ENCODE measurements at places on chromosomes 7 and 10.

GRCh38 chr7:54978364-54979116 lies 40.3 kb upstream of the EGFR start:
- no peak for DNase-seq

DNA sequence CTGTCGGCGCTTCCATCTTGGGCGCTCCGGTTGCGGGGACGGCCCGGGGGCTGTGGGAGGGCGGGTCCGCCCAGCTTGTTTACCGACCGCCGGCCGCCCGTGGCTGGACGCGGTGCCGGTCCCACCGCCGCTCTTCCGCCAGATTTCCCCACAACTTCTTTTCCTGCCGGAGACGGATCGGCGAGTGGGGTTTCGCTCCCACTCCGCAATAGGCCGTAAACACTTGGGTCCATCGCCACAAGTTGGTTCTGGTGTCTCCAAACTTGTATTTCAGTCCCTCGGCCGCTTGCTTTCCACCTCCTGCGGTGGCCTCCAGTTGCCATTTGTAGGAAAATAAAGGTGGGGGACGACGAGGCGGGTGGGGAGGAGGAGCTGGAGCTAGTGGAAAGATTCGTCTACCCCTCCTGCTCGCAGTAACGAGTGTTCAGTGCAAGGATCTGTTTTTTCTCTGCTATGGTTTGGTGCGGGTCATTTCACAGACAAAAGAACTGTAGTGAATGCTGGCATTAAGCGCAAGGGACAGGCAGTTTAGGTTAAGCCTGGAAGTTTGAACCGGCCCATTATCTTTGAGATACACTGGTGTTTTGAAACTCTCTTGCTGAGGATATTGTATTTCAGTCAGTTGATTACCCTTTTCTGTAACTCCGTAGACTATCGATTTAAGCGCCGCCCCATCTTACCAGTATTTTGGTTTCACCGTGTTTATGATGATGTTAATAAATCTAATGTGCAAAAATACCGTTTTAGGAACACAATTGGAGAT lies 24.3 kb upstream of the ZRANB1 start:
- DNase-seq: peak; percentile 55

DNA sequence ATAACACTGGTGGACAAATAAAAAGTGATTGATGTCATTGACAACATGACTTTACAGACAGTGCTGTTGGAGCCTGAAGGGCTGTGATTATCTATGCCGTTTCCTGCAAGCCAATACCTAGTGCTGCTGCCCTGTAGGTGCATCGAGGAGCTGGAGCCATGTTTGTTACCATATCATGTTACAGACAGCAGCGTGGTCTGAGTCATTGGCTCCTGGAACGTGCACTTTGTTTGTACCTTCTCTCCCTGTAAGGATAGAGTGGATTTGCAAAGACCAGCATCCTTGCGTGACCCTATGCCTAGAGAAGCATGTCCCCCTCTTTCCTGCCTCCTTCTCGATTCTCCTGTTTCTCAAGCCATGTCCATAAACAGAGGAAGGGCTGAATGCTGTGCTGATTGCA lies 597.2 kb downstream of the TYW1 start:
- no peak for DNase-seq

DNA sequence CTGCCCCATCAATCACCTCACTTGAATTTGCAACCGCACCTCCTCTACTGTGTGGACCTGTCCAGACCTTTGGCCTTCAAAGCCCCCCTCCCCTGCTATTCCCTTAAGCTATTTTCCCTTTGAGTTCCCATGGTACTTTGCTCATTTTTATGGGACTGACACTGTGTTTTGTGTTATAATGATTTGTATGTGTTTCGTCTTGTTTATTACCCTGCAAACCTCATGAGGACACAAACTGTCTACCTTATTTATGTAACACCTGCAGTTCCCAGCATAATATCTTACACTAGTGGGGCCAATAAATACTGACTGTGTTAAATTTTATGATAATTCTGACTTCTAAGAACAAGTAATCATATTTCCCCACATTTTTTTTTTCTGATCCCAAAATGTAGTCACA lies 70.6 kb downstream of the CLEC2L start:
- no peak for DNase-seq

GRCh38 chr10:97572214-97572989 lies at the start of gene ANKRD2:
TSS of gene ANKRD2 (plus strand) at chr10:97572779. CDS start at chr10:97572789, 10 bp downstream.
- peak; percentile 89 for DNase-seq

DNA sequence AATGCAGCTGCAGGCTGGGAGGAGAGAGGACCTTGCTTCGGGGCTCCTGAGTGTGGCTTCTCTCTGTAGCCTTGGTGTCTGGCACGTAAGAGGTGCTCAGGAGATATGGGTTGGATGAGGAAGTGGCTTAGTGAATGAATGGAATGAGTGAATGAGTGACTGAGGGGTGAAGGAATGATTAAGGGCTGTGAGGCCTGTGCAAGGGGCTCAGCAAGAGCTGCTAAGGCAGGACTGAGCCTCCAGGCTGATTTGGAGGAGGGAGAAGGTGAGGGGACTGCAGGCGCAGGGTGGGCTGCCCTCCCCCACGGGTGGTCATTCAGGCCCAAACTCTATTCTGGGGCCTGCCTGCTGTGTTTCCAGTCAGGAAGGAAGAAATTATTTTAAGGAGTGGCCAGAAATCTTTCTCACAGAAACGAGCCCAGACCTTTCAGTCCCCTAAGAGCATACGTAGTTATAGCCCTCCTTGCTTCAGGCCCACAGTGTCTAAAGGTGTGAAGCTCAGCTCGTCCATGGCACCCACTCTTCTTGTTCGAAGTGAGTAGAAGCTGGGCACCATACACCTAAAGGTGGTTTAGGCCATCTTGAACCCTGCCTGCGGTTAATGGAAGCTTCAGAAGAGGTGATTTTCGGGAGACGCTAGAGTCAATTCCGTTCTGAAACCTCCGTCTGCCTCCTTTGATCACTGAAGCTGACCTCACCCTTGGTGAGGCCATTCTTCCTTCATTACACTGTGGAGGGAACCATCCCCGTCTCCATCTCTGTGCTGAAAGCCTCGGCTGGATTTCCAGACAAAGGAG lies 49.5 kb upstream of the SAMD8 start:
- no peak for DNase-seq

DNA sequence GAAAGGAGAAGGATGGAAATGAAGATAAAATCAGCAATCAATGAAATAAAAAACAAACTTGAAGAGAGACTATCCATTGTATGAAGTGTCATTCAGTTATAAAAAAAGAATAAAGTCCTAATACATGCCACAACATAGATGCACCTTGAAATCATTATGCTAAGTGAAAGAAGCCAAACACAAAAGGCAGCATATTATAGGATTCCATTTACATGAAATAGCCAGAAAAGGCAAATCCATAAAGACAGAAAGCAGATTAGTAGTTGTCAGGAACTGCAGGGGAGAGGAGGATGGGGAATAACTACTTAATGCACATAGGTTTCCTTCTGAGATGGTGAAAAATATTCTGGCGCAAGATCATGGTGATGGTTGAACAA lies 6.6 kb upstream of the PON1 start:
- DNase-seq: no peak
